Heart left ventricle (tissue), 16 donors: ENCODE measurements at places on chromosomes 5 and 9.

DNA sequence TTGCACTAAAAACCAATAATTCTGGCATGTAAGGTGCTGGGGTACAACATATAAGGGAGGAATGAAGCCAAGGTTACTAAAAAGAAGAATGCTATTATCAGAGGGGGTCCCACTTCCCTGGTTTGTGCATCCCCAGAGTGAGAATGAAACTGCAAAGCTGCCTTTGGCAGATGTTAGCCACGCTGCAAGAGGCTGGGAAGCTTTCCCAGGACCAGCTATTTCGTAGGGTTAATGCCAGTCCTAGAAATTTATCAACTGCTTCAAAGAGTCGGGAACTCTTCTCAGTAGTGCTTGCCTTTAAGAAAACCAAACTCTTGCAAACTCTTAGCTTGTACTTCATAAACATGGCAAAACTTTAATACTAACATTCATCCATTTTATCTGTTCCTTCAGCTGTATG lies 87.5 kb upstream of the NR5A1 start:
- H3K27ac ChIP-seq, result no peak overlapping the region
- H3K4me1 ChIP-seq, result no peaks in the 10 kb centered on the region
- no peak for DNase-seq
- H3K4me3 ChIP-seq, result no peak overlapping the region

DNA sequence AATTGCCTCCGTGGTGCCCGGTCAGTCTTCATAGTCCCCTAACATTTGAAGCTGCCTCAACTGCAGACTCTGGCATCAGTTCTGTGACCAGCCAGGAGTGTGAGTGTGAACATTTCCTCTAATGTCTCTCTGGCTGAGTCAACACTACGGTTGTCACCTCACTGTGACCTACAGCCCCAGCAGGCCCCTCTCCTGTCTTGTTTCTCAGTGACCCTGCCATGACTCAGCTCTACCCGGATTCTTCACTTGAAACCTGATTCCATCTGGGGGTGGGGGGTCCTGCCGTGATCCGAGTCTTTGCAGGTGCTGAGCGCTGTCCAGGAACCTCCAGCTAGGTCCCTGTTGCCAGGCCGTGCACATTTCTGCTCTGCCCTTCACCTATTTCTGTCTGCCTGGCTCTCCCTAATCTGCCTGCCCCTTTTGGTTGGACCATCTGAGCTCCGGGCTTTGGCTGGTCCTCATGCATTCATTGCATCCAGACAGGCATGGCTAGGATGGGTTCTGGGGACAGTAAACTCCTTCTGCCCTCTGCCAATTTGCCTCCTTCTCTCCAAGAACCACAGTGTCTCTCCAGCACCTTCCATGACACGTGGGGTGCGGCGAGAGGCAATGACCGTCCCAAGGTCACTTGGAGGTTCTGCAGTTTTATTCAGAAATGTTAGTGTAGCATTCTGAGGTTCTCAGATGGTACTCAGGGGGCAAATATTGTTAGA lies 24.2 kb downstream of the STC2 start:
- H3K4me1 ChIP-seq, result no peaks in the 10 kb centered on the region
- no peaks in the 10 kb centered on the region for H3K27me3 ChIP-seq
- H3K27ac ChIP-seq, result no peak overlapping the region
- DNase-seq, result no peak
- no peaks in the 10 kb centered on the region for H3K36me3 ChIP-seq

GRCh38 chr5:179763215-179763945 lies 30.4 kb upstream of the LTC4S start:
- DNase-seq, result no peak
- peaks cover 14% of the 10 kb centered on the region for H3K36me3 ChIP-seq

GRCh38 chr5:31487506-31487905 lies 44.4 kb downstream of the DROSHA start:
- no peaks in the 10 kb centered on the region for H3K27me3 ChIP-seq
- no peak for DNase-seq
- H3K4me1 ChIP-seq, result no peaks in the 10 kb centered on the region
- no peak overlapping the region for H3K27ac ChIP-seq

GRCh38 chr5:112407240-112407639 lies 11.8 kb downstream of the EPB41L4A start:
- H3K4me3 ChIP-seq, result no peak overlapping the region
- DNase-seq, result no peak
- H3K27me3 ChIP-seq, result no peaks in the 10 kb centered on the region
- H3K27ac ChIP-seq, result no peak overlapping the region
- peaks cover 42% of the 10 kb centered on the region for H3K4me1 ChIP-seq
